Hippocampal formation (tissue), 2 donors: ENCODE measurements at places on chromosomes 12 and 14.
A peak's percentile ranks its signal among the peaks of the same experiment; 100 is the strongest.

DNA sequence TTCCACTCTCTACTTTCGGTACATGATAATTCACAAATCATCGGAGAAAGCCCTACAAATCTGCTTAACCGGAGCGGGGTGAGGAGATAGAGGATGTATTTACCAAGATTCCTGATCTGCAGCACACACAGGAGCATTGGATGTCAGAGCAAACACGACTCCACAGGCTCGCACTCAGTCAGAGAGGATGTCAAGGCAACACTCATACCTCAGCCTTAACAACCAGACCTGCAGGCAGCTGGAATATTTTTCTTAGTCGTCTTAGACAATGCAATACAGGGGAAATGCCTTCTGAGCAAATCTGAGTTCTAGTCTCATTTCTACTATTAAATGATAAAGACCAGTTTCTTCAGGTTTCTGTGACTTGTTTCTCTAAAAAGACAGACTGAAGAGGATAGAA lies 159.3 kb upstream of the CPNE8 start:
- no peak for DNase-seq

GRCh38 chr12:10242539-10242938 lies 29.9 kb downstream of the GABARAPL1 start:
- no peak for DNase-seq

- no peak for DNase-seq
These were observed 237.8 kb downstream of the CACNA1C start for GRCh38 chr12:2290516-2291065.

DNA sequence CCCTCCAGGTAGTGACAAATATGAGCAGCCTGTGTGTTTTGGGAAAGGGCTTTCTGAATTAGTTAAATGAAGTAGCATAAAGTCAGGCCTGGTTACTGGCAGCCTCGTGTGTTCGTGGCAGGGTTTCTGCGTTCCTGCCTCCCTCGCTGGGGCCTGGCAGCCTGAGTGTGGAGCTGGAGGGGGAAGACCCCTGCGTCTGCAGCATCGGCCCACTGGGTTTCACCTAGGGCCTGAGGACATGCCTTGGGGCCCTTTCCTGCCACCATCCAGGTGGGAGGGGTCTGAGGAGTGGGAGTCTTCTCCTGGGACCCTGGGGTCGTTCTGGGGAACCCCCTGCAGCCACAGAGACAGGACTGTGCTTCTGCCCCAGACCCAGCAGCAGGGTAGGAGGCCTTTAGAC lies 20.4 kb upstream of the AMN start:
- no peak for DNase-seq

- DNase-seq = no peak
These were observed 562 bp downstream of the EAPP start for GRCh38 chr14:34538871-34539406.

- no peak for DNase-seq
These were observed 9.8 kb downstream of the BCL11B start for GRCh38 chr14:99261912-99262787.

DNA sequence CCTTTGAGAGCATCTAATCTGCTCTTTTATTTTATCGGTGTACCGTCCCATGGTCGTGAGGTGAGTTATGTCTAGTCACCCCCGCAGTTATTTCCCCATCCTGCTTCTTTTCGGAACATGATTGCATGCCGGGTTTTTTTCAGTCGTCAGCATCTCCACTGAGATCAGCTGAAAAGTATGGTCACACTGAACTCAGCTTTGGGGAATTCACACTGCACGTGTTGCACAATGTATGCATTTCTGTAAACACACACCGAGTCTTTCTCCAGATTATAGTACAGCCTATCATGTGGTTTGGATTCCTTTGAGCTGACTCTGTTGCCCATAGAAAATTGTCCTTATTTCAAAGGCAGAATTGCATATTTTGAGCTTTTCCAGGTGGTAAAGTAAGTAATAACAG lies 24.6 kb downstream of the PLXNC1 start:
- no peak for DNase-seq

GRCh38 chr12:27732281-27732680 lies 21.6 kb downstream of the MRPS35 start:
- DNase-seq = no peak

- DNase-seq = no peak
These were observed 23.0 kb downstream of the TSHR start for GRCh38 chr14:80978403-80978802.

DNA sequence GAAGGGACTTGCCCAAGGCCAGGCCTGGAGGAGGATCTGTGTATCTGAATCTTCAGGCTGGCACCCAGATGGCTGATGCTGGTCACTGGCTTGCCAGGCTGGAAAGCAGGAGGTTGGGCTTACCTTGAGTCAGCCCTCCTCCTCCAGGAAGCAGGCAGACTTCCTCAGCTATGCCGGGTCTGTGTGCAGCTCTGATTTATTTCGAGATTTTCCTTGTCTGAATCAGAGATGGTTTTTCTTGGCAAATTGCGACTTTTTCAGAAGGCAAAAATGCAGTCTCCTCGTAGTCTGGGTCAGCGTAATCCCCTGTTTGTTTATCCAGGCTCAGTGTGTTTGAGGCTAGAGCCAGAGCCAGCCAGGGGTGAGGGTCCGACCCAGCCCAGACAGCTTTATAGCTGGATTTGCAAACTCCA lies 48.9 kb downstream of the SMOC1 start:
- no peak for DNase-seq

- peak; percentile 98 for DNase-seq
These were observed at the start of gene MTHFD1 for GRCh38 chr14:64387782-64388532. Gene MTHFD1, plus strand, starts transcription at chr14:64388353. Its CDS starts 75 bp downstream, at chr14:64388428.

DNA sequence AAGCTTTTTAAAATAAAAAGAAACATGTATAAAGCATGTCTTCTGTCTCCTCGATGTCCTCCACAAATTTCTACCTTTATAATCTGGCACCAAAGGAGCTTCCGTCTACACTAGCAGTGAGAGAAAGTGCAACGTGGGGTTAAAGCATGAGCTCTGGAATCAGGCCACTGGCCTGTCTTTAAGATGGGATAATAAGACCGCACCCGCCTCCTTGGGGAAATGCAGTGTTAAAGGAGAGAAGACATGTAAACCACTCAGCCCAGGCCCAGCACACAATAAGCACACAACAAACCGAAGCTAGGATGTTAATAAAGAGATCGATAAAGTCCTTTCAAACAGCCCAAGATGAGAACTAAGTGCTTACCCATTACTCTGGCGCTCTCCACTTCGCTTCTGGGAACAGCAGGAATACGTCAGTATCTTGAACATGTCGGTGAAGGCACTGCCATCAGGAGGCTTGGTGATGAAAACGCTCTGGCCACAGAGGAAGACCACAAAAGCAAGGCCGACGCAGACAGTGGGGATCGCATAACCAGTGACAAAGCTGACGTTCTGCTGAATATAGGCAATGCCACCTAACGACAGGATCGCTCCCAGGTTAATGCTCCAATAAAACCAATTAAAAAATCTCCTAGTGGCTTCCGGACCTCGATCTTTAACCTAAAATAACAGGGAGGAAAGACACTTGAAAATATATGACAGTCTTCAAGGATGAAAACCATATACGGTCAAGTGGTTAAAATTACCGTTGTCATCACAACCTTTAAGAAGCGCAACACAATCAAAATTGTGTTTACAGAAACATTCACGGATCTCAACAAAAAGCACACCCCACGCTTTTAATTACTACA lies 9.1 kb downstream of the SLC15A4 start:
- DNase-seq = no peak

DNA sequence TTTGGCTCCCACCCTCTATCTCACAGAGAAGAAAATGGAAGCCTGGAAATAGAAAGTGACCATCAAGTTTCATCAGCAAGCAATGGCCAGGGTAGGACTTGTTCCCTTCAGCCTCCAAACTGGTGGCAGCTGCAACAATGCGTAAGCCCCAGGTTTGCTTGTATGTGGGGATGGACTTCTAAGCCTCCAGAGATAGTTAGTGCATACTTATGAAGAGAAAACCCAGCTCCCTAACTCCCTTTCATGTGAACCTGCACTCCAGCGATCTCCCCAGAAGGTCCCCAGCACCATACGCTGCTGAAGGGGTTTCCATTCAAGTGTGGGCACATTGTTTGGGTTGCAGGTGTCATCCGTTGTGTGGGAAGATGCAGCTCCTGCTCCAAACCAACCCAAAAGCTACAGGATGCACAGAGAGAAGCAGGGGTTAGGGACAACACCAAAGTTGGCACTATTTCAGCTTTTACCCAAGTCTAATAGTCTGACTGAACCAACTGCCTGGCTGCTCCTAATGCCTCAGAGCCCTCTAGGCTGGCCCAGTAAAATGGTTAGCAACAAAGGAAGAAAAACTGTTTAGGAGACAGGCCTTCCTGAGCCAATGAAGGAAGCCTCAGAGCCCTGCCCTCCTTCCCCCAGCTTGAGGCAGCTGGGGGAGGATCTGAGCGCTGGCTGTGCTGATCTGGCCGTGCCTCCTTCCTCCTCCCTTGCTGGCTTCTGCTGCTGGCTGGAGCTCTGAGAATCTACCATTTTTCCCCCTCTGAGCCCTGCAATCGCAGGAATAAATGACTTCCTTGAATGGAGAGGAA lies 12.3 kb downstream of the ZFP36L1 start:
- DNase-seq = peak; percentile 40

- no peak for DNase-seq
These were observed 50.0 kb downstream of the SH2B3 start for GRCh38 chr12:111455448-111456320.

DNA sequence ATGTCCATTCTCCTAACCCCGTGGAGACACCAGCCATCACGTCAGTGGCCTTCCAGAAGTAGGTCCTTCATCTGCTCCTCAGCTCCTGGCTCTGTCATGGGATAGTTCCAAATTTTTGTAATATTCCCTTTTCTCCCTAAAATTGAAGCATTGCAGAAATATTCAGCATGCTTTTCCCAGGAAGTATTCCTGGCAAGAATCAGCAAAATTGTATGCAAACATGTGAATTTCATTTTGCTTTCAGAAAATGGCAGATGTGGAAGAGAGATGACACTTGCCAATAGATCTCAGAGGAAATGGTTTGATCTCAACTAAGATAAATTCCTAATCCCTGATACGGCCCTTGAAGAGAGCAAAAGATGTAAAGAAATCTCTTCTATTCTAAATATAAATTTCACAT lies 298.9 kb downstream of the ITPR2 start:
- DNase-seq = no peak

DNA sequence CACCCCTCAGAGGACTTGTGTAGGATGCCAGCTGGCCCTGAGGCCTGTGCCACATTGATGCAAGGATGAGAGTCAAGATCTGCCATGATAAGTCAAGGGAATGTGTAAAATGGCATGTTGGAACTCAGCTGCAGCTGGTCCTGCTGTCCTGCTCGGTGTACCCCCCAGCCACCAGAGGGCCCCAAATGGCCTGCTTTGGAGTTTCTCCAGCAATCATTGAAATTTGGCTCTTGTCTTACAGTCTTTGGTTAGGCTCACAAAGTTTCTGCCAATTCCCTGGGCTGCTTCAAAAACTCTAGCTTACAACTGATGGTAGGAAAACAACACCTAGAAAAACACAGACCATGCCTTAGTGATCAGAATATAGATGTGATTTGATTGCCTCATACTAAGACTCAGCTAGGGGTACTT lies 76.8 kb downstream of the HSD17B6 start:
- peak; percentile 25 for DNase-seq

DNA sequence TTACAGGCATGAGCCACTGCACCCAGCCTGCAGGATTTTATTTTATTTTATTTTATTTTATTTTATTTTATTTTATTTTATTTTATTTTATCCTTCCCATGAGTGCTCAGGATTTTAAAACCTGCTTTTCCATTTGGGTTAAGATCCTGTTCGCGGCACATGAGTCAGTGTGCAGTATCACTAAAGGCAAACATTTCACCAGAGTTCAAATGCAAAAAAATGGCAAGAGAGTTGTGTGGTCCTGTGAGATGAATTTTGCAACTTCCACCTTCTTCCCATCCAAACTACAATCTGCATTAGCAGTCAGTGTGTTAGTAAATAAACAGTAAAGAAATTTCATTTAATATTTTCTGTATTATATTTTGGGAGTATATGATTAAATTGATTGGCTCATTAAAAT lies 29.0 kb downstream of the MOAP1 start:
- DNase-seq = no peak

- DNase-seq = no peak
These were observed 5.8 kb downstream of the HNRNPC start for GRCh38 chr14:21263284-21264024.

- no peak for DNase-seq
These were observed 9.2 kb upstream of the KRT73 start for GRCh38 chr12:52627395-52628110.

GRCh38 chr14:60510951-60511599 lies 2.1 kb downstream of the SIX6 start:
- DNase-seq = no peak

DNA sequence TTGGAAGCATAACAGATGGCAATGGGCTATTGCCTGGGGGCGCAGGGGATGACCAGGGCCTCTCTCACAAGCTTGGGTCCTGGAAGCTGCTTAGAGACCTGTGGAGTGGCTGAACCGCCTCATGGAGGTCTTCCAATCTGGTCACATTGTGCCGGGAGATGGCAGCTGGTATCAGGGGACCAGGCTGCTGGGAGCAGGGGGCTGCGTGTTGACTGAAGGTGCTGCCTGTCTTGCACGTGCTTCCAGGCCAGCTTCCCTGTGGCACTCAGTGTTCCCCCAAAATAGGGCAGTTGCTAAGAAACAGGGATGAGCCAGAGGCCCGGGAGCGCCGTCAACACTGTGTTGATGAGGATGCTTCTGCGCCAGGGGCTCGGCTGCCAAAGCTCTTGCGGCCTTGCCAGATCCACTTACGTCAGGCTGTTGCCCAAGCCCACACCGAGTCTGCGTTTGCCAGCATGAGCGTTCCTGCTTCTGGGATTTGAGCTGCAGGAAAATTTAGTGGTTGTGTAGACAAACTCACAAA lies 39.8 kb downstream of the ELK3 start:
- DNase-seq = peak; percentile 87

GRCh38 chr14:89720076-89720687 lies 234.3 kb downstream of the EFCAB11 start:
- no peak for DNase-seq

DNA sequence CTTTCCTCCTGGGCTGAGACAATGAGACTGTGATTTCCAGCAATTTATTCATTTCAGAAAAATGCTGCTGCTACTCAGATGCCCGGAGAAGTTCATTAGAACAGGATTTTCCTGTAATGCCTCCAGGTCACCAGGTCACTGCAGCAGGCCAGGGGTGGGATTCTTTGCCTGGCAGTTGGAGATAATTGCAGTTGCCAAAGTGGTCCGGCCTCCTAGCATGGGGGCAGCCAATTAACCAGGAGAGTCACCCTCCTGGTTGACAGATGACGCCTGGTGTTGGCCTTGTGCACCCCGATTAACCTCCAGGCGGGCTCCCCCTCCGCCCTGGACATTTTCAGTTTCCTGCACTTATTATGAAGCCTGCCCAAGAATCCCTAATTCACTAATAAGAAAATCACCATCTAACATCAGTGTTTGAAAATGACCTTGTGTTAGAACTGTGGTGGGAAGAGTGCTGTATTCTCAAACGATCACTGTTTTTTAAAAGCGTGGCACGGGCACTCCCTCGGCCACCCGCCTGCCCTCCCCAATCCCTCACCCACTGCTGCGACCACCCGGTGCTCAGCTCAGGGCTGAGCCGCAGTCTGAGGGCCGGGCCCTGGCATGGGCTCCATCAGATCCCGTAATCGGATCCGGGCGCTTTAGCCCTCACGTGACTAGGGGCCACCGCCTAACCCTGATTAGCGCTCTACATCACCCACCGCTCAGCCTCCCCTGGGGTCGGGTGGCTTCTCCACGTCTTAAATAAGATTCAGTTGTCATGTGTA lies 12.9 kb downstream of the RIMBP2 start:
- DNase-seq = no peak

GRCh38 chr12:129903956-129904829 lies at the start of gene TMEM132D:
Gene TMEM132D, minus strand, starts transcription at chr12:129904025.
- DNase-seq = no peak

GRCh38 chr12:124082687-124083086 lies 109.7 kb downstream of the ZNF664 start:
- DNase-seq = no peak
